ENCODE measurements at places on chromosomes 2 and 18.

GRCh38 chr2:234291765-234292204, 205.1 kb downstream of the ARL4C start:
- DNase-seq, result no peak

DNA sequence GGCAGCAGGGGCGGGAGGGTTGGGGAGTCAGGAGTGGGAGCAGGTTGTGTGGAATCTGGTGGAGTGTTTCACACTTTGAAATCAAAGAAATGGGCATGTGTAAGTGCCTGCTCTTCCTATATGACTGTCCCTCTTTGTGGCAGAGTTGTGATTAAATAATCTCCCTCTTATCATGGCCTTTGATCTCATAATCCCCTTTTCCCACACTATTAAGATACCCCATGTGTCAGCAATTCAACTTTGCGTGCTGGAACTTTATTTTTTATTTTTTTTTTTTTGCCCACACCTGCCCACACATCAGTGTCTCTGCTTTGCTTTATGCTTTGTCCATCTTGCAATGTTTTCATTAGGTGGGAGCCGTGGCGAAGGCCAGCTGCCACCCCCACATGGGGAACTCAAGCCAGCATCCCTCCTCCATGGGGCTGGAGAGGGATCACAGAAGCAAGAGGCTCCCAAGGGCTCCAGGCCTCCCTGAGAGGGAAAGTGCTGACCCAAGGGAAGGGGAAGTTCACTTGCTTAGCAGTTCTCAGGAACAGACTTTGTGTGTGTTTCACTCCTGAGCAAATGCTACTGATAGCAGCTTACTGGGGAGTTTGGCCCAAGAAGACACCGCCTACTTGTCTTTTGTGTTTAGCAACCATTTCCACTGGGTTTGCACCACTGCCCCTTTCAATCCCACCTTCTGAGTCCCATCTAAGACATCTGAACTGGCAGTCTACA, 243.4 kb downstream of the BCL11A start:
- DNase-seq, result no peak

DNA sequence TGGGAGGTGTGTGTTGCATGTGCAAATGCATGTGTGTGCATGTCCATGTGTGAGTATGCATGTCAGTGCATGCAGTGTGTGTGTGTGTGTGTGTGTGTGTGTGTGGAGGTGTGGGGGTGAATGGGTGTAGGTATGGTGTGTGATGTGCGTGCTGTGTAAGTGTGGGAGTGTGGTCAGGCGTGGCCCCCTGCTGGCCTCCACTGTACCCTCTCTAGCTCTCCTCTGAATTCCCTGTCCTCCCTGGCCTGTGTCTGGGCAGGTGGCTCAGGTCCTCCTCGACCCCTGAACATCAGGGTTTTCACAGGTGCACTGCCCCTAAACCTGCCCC, 230.2 kb downstream of the CELF4 start:
- peak; percentile 56 for DNase-seq

DNA sequence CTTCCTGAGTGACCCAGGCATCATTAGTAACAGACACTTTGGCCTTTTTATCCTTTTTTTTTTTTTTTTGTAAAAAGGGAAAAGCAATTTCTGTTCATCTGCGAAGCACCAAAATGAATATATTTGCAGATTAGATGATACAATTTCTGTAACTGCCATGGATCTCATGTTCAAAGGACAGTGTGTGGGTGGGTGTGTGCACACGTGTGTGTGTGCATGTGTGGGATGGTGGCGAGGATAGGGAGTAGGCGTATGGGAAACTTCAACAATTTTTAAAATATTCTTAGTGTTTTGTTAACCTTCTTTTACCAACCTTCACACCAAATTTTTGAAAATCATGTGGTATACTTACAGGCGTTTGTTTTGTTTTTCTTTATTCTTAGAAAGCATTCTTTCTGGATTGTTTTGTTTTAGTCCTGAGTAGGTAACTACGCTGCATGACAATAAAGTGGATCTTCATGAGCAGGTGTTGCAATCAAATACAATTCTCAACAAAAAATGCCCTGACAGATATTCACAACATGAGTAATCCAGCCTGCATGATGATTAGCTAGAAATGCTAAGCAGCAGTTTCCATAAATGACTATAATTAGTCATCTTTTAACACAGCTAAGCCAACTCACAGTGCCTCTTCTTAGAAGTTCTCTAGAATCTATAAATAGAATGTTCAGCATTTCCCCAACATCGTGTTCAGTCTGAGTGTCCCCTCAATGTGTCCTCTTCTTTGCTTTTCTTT, 53.5 kb upstream of the RMDN2 start:
- DNase-seq, result no peak

DNA sequence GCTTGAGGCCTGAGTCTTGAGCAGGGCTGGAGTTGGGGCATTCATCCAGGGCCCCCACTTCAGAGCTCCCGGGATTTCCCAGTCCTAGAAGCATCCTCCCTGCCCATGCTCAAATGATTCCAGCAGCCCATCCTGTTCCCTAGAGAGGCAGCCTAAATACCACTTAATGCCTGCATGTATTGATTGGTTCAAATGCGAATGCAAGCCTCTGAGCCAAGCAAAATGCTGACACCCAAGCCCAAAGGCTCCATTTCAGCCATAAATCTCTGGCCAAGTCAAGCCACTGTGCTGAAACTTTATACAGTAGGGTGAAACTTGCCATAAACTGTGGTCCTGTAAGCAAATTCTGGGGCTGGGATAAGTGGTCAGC, 279.8 kb downstream of the CLIP4 start:
- no peak for DNase-seq

- no peak for DNase-seq
Measured at GRCh38 chr2:15650616-15651366, 59.1 kb downstream of the DDX1 start.

- no peak for DNase-seq
Measured at GRCh38 chr18:23616258-23616657, 30.0 kb upstream of the NPC1 start.

- no peak for DNase-seq
Measured at GRCh38 chr2:133306236-133306635, 262.0 kb downstream of the NCKAP5 start.

All from ELF-1 (cell line).